ENCODE measurements at places on chromosomes 6 and 20.

- DNase-seq, result no peak
Observed at GRCh38 chr20:20371681-20372080, 3.8 kb downstream of the INSM1 start.

DNA sequence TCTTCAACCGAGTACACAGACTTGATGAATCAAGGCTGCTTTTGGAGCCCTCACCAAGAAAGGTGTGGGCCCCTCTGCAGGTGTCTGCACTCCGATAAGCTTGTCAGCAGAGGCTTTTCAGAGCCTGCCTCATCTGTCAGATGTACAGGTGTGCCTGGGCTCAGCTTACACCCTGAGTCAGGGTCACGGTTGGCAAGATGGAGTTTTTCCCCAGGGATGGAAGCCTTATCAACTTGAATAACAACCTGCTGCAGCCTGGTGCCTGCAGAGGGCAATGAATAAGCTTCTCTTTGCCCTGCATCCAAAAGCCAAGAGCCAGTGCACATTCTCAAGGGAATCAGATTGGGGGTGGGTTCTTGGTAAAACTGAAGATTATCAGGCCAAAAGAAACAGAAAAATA lies 427.1 kb downstream of the CD83 start:
- no peak for DNase-seq

DNA sequence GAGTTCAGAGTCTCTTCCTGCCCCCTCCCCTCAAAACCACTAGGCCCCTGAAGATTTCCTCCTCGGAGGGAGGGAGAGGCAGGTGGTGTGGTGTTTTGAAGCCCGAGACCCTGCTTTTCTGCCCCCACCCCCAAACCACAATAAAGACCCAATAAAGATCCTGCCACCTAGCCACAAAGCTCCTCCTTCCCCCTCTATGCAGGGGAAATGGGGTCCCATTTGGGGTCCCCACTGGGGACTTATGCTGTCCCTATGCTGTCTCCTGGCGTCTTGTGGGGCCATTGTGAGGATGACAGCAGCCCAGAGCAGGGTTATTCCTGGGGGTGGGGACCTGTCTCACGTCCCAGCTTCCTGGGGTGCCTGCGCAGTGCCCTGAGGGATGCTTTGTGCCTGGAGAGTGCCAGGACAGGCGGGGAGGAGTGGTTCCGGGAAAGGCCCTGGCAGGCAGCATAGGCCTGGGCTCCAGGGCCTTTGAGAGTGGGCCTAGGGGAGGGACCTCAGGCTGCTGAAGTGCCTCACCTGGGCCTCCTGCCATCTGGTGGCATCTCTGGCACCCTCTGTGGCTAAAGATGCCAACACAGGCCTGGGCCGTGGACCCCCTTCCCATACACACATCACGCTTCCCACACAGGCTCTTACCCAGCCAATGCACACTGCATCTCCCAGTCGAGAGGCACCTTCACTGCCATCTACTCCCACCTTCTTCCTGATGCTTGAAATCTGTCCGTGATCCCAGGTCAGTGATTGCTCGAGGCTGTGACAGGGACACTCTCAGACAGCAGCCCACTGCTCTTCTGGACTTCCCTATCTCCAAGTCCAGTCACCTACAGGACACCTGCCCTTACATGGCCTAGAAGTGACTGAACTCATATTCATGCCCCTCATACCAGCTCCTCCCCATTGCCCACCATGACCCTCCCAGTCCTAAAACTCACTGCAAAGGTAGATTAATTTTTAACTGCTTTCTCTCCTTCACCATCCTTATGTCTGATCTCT lies 7.9 kb upstream of the ARMC12 start:
- no peak for DNase-seq

GRCh38 chr6:152087701-152088100 lies 280.2 kb downstream of the ESR1 start:
- DNase-seq, result no peak

DNA sequence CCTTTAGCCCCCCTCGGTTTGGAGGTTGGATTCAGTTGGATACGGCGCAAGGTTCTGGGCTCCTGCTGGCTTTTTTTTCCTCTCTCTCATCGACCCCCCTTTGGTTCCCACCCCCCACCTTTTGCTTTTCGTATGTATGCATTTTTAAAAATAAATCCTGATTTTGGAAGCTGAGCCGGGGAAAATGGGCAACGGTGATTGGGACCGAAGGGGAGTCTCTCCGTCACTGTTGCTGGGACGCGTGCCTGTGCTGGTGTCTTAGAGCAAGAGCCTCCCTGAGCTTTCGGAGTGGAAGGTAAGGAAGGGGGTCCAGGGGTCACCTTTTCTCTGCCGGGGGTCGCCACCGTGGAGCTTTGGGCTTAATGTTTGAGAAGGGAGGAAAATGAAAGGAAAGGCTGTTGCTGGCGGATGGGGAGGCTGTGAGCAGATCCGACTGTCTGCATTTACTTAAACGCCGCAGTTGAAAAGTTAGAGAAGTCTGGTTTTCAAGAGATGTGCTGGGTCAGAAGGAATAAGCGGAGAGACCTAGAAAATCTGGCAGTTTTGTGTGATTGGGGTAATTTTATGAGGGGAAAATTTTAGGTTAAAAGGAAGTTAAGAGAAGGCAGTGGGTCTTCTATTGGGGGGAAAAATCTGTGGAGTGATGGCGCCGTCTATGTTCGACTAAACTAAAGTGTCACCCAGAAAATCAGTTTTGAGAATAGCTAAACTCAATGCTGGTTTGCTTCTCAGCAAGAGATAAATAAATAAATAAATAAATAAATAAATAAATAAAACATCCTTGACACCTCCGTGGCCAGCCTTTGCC lies 828 bp downstream of the ADGRB3 start:
- no peak for DNase-seq

DNA sequence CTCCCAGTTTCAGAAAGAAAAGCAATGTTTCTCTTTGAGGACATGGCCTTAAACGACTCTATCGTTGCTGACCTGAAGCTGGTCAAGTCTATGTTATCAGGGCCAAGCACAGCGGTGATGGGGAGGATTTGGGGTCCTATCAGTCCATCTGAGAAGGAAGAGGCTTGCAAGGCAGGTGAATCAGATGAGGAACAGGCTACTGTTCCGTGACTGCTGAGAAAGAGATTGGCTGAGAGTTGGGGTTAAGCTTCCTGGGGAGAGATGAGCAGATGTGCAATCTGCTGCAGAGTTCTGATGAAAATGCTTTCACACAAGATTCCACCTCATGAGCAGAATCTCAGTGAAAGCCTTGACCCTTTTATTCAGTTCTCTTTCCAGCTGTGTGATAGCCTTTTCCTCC lies 168.3 kb upstream of the STMND1 start:
- DNase-seq, result no peak

DNA sequence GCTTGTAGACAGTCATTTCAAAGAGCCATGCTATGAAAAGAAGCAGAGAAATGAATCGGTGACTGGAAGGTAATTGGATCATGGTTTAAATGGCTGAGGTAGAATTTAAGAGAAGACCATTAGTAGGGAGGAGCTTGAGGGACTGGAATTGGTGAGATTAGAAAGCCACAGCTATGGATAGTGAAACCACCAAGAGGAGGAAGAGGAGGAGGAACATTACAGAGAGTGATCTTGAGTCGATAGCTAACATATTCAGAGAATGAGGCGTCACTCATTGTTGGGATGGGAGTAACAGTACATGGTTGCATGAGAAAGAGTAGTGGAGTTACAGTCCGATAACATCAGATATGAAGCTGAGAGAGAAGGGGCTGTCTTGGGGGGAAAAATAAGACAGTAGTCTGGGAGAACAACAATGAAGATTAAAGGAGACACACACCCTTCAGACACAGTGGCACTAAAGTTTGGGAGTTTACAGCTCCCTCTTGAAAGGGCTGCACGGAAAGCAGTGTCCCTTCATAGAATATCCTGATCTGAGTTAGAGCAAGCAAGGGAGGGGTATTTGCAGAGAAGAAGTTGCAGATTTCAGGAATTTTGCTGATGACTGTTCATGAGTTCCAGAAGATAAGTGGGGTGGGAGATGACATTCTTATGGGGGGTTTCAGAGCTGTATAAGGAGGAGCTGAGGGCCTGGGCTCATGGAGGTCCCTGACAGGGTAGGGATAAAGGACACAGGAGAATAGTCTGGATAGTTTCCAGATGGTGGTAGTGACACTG lies 15.1 kb upstream of the LAMP5 start:
- DNase-seq, result no peak

- peak; percentile 50 for DNase-seq
Observed at GRCh38 chr6:136723780-136724179, 68.5 kb downstream of the MAP3K5 start.

DNA sequence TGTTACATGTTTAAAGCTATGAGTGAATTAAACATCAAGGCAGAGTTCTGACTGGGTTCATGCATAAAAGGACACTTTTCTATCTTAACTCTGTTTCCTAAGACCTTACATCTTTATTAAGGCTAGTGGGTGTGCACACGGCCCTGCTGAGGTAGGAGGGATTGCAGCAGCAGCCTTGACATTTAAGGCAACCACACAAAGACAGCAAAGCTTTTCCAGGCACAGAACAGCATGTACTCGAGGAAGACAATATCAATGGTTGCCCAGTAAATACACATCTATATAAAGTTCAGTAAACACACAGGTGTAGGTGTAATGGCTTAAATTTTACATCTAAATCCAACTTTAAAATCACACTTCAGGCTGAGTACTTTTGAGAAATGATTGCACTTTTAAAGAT lies 79.8 kb upstream of the LOC128125822 start:
- DNase-seq, result no peak

DNA sequence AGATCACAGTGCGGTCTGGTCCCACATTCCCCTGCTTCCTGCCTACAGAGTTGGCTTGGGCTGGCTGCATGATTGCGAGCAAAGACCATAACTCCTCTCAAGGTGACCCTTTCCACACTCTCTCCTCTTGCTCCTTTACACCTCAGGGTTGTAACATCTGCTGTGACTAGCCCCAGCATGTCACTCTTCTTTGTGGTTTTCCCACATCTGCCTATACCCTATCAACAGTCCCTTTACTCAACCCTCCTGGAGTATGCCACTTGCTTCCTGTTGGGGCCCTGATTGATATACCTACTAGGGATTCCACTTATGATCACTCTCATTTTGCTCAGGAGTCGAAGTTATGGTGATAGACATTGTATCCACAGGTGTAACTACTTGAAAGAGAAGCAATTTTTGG lies 58.9 kb upstream of the SGK1 start:
- DNase-seq, result no peak
